ENCODE measurements at places on chromosomes 13 and 19.

DNA sequence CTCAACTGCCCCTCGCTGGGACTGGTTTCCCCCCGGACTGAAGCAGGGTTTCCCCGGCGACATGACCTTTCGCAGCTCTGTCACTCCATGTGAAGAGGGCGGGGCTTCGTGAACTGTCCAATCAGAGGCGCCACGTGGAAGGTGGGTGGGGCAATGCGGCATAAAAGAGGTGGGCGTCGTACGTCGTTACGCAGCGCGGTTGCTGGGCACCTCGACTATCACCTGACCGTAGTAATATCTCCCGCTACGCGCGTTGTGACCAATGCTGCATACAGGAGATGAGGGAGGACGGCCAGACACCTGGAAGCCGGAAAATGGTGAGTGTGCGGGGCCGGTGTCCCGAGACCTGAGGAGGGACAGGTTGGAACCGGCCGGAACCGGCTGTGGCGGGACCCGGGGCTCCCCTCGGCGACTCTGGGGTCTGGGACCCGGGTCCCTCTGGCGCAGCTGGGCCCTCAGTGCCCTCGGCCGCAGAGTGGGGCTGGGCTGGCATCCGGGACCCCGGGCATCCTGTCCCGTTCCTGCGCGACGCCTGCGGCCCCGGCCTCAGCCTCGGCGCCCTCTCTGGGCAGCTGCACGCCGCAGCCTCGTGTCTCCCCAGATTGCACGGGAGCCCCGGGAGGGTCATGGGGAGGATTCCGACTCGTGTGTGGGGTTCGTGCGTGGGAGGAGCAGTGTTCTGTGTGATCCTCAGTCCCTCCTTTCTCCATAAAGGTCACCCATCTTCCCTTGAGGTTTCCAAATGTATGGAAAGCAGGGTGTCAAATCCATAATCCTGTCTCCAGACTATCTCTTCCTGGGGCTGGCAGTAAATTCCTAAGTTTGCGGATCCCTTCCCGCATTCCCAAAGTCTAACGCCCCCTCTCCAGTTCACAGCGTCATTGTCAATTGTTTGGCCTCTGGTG is 32.2 kb downstream of the ZNF136 start:
- DNase-seq, result peak; percentile 72

GRCh38 chr13:48138270-48138669 is 43.4 kb upstream of the MED4 start:
- DNase-seq, result peak; percentile 28

- no peak for DNase-seq
Measured at GRCh38 chr13:98665638-98665995, 86.9 kb downstream of the SLC15A1 start.

DNA sequence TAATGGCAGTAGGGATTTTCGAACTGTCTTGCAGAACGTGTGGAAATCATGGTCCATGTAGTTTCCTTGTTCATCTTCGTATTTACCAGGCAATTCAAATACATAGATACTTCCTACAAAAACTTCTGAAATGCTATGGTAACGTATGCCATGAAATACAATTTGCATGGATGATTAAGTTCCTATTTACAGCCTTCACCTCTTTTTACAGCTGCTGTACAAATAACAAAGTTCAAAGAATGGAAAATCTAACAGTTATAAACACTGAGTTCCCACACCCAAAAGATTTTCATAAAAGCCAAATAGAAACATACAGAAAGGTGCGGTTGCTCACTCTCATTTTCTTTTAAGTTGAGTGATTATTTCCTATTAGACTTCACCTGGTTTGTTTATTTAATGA is 115.8 kb upstream of the TNFSF11 start:
- no peak for DNase-seq

- DNase-seq, result no peak
Measured at GRCh38 chr13:79289571-79289970, 116.5 kb downstream of the RBM26 start.

DNA sequence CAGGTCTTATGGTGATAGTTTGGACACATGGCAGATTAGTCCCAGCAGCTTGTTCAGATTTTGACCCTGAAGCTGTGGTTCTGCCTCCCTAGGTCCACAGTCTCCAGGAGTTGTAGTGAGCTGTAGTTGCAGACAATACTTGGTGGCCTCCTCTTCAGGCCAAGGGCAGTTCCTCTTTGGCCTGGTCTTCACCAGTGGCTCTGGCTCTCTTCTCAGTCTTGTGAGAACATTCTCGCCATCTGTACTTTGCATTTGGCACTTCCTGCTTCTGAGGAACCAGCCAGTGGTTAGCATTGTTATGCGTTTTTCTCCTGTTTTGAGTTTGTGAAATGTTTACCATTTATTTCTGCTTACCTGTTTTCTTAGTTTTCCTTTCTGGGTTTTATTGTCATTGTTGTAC is 40.7 kb downstream of the PCCA start:
- no peak for DNase-seq

DNA sequence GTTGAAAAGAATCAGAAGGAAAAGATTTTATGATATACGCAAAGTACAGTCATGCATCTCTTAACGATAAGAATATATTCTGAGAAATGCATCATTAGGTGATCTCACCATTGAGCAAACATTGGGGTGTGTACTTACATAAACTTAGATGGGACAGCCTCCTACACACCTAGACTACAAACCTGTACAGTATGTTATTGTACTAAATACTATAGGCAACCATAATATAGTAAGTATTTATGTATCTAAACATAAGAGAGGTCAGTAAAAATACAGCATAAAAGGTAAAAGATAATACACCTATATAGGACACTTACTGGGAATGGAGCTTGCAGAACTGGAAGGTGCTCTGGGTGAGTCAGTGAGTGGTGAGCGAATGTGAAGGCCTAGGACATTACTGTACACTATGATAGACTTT is 254.6 kb downstream of the SPRY2 start:
- no peak for DNase-seq

DNA sequence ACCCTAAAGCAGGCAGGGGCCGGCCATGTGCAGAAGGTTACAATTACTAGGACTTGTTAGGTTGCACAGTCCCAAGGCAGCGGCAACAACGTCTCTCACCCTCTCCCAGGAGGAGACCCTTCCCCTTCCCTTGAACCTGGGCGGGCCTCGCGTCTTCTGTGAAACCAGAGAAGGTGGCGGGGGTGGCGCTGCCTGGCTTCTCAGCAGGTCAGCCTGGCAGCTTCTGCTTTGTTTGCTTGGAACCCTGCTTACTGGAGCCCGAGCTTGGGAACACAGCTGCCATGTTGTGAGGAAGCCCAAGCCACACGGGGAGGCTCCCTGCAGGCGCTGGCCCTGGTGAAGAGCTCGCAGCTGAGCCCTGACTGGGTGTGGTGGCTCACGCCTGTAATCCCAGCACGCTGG is 15.5 kb downstream of the MKNK2 start:
- DNase-seq, result no peak

Measured in stimulated activated naive CD8-positive, alpha-beta T cell treated with anti-CD3 and anti-CD28 coated beads, Interleukin-15, amount 100 ng/mL, for 72 hours (primary cell).